ENCODE measurements at places on chromosomes 6 and 20.

DNA sequence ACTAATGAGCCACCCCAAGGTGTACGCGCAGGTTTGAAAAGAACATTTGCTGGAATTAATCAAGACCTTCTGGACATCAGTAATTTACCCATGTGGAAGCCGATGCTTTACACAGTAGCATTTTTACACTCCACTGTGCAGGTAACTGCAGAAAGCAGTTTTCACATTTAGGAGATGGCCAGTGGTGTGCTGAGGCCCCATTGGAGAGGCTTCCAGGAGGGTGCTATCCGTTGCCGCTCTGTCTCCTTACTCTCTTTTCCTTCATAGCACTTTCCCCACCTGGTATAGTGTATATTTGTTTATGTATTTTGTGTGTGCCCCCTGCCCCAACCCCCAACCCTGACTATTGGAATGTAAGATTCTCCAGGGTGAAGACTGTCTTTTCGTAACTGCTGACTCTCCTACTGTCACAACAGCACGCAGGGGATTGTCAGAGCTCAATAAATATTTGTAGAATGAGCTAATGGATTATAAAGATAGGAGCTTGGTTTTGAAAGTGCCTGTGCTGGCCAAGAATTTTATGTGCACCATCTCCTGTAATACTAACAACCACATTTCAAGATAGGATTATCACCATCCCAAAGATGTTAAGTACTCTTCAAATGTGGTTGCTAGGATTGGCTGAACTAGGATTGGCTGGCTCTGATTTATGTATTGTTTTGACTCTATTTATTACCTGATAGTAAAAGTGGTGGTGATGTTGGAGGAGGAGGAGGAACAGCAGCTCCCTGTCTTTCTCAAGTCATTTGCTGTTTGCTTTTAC lies 74.0 kb upstream of the GLP1R start:
- no peak for DNase-seq

DNA sequence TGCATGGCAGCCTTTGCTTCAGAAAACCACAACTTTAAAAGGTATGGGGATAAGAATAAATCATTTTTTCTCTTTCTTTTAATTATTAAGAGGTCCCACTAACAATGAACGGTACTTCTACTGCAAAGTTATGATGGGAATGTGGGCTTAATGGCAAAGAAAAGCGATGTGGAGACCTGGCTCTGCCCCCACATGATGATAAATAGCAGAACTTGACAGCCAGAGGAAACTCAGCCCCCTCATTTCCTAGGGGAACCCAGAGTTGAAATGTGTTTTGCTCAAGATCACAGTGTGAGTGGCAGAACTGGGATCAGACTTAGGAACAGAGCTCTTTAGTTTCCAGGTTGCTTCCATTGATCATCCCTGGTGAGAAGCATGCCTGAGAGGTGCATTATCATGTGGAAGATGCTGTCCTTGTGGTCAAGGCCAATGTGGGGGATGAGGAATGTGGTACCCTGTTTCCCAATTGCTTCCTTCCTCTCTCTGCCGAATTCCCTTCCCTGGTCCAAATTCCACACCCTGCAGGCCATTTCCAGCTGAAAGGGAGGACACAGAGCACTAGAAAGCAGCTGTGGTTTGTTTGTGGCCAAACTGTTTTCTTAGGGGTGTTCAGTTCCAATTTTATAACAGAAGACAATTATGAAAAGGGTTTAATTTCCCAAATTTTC lies 66.0 kb downstream of the BACH2 start:
- DNase-seq: no peak

- no peak for DNase-seq
Observed at GRCh38 chr20:50317609-50318008, 127.0 kb downstream of the CEBPB start.

- peak; percentile 62 for DNase-seq
Observed at GRCh38 chr6:53347921-53348370, 804 bp downstream of the ELOVL5 start.

- DNase-seq: no peak
Observed at GRCh38 chr6:108942556-108943492, 94.6 kb downstream of the ARMC2 start.

GRCh38 chr6:11386323-11386722 lies 151.2 kb upstream of the TMEM170B start:
- no peak for DNase-seq

DNA sequence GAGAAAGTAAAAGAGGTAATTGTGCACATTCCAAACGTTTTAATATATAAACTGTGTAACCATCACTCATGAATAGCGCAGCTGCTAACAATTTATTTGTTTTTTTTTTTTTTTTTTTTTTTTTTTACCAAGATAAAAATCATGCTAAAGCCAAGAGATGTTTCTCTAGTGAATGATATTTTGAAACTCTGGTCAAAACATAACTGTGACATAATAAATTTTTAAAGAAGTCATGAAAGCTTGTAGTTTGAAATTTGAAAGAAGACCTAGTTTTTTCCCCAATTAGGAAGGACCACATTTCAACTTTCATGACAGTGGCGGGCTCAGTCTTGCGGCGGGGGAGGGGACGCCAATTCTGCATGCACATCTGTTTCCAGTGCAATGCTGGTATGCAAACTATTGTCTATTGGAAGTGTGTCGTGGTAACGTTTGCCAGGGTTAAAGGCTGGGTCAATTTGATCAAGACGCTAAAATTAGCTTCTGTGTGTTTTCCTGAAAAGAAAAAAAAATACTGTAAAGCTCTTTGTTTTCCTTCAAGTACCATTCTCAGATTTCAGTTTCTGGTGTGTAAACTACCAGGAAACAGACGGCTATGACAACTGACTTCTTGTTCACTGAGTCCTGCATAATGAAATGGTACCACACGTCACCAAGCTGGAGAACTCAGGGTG lies 211.9 kb downstream of the FOXC1 start:
- no peak for DNase-seq

- peak; percentile 60 for DNase-seq
Observed at GRCh38 chr6:30490026-30490876, 942 bp downstream of the HLA-E start.

GRCh38 chr6:101477436-101477835 lies 83.9 kb downstream of the GRIK2 start:
- no peak for DNase-seq

GRCh38 chr6:144870782-144871181 lies 585.6 kb downstream of the UTRN start:
- no peak for DNase-seq

DNA sequence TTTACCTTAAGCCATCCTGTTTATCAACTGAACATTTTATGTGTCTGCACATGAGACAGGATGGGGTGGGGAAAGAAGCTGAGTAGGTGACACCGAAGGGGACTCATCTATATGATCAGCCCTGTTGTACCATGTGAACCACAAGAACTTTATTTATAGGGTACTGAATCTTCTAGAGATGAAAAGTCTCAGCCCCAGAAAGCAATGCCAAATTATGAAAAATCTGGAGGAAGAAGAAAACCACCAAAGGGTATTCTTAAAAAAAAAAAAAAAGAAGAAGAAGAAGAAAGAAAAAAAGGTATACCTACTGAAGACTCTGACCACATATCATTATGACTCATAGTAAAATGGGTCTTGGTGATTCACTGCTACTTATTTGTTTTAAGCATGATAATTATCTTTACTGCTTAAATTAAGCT lies 39.8 kb upstream of the HBS1L start:
- peak; percentile 17 for DNase-seq

DNA sequence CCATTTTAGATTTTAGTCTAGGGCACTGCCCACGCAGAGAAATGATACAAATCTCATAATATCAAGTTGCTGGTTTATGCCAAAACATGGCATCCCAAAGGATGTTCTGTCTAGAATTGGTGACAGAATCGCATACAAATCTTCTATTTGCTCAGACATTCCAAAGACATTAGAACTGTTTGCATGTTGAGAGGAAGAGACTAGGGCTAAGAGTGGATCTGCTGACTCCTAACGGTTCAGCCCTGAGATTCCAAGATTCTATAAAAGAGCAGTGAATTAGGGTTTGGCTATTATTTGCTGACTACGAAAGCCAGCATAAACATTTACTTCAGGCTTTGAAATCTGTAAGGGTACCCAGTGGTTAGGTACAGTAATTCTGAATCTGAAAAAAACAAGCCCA lies 3.6 kb downstream of the EPB41L2 start:
- DNase-seq: peak; percentile 68

- DNase-seq: no peak
Observed at GRCh38 chr20:51001430-51002265, 21.3 kb downstream of the KCNG1 start.

DNA sequence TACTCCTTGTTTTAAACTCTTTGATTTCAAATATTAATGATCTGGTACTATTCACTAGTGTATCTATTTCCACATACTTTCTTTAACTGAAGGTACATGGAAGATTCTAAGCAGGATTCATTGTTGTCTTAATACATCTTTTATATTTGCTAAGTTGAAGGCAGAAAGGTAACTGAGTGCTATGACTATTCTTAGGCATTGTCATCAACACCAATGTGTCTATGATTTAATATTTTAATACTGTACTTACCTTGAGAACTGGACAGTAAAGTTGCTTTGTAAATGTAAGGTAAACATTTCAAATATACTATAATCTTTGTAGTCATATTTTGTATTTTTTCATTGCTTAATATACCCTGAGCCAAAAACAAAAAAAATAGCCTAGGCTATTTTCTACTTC lies 8.9 kb upstream of the BTBD9 start:
- DNase-seq: no peak

GRCh38 chr6:51813904-51814303 lies 273.5 kb downstream of the PKHD1 start:
- no peak for DNase-seq

DNA sequence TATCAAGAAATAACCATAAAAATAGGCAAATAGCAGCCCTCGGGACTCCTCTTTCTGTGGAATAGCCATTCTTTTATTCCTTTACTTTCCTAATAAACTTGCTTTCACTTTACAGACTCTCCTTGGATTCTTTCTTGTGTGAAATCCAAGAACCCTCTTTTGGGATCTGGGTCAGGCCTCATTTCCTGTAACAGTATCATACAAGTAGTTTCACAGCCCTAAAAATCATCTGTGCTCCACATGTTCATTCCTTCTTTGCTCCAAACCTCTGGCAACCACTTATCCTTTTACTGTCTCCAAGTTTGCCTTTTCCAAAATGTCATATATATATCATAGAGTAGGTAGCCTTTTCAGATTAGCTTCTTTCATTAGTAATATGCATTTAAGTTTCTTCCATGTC lies 13.5 kb upstream of the NT5E start:
- no peak for DNase-seq

DNA sequence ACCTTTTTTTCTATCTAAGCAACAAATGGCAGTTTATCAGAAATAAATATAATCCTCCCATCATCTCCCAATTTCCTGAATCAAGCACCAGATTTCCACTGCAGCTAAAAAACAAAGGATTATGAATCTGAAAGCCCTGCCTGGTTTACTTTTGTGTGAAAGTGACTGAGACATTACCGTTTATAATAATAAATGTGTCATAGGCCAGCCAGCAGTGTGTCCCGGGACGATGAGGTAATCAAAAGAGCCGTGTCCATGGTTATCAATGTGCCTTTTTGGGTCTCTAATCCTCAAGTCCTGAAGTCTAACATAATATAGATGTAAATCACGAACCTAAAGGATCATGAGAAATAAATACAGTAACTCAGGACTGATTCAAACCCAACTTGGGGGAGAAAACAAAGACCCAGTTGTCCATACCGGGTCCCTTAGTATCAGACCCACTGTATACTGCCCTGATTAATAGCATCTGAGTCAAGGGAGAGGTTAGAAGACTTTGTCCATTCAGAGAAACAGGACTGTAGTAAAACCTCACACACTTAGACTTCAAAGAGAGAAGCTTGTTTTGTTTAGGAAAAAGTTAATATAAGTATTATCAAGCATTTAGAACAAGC lies 149.1 kb downstream of the SASH1 start:
- DNase-seq: no peak

DNA sequence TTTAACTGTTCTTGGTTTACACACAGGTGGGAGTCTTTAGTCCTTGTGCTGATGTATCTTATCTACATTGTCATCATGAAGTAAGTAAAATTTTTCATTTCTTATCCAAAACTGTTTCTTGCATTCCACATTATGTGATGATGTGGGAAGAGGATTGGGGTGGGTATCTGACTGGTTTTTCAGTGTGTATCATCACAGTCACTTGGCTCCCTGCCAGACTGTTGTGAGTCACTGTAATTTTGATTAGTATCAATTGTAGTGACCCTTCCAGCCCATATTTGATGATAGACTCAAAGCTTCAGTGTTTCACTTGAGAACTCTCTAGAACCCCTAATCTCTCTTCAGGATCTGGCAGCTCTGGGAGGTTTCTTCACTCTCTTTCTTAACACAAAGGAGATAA lies 84.5 kb upstream of the RIN2 start:
- peak; percentile 25 for DNase-seq

DNA sequence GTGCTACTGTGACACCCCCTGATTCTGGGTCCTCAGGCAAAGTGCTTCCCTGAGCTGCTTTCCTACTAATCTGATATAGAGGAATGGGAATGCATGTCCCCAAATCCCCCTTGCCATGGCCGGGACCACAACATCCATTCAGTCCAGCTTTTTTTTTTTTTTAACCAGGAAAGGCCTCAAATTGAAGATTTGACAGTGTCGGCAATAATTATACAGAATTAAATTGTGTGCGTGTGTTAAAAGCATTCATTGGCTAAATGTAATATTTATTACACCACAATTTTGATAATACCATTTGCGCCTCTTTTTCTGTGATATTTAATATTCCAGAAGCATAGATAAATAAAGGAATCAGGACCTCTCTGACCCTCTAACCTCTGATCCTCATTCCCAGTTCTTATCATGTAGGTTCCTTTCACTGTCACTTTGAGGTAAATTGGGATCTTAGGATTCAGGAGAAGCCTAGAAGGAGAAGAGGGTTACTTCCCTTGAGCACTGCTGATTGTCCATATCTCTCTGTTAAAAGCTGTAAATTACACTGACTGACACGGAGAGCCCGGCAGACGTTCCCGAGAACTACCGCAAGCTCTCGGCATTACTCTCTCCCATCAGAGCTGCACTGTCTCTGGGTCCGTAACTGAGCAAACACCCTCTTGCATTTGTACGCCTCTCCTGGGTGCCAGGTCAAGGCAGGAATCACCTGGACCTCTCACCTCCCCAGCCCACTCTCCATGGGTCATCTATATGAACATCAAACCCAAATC lies 29.4 kb upstream of the MAFB start:
- no peak for DNase-seq

GRCh38 chr20:64003960-64004725 lies 23.2 kb downstream of the PRPF6 start:
- no peak for DNase-seq

GRCh38 chr20:8909596-8909995 lies 159.3 kb upstream of the PLCB4 start:
- DNase-seq: peak; percentile 17

GRCh38 chr6:12967686-12968085 lies 251.1 kb downstream of the PHACTR1 start:
- no peak for DNase-seq

Data from kidney tubule cell (primary cell).